ENCODE measurements at places on chromosomes 2 and 18.

- DNase-seq: no peak
Observed at GRCh38 chr2:128308284-128308731, 10.4 kb downstream of the HS6ST1 start.

- DNase-seq: no peak
Observed at GRCh38 chr2:188523919-188524318, 232.2 kb downstream of the GULP1 start.

GRCh38 chr18:31684279-31685096, at the start of gene B4GALT6:
Gene B4GALT6 (minus strand): TSS chr18:31684581. CDS start chr18:31684426, 155 bp downstream.
- no peak for DNase-seq

GRCh38 chr2:64610316-64610855, 43.3 kb downstream of the SERTAD2 start:
- no peak for DNase-seq

- DNase-seq: no peak
Observed at GRCh38 chr2:26469092-26469710, 8.7 kb downstream of the OTOF start.

- no peak for DNase-seq
Observed at GRCh38 chr2:169066897-169067296, 2.5 kb upstream of the DHRS9 start.

DNA sequence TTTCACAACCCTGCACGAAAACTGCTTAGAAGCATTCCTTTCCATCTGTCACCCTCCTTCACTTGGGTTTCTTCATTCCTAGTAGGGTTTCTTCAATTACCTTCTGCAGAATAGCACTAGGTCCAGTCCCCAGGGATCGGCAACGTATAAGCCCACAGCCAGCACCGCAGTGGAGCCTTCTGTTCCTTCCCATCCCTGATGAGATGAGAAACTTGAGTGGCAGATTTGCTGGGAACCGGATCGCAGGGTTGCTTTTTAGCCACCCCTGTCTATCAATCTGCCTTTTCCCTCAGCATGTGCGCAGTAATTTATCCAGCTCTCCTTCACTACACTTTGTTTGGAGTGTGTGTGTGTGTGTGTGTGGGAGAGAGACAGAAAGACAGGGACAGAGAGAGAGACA, 94.2 kb downstream of the CD8B2 start:
- DNase-seq: no peak

GRCh38 chr2:161147856-161148255, 12.4 kb upstream of the TANK start:
- no peak for DNase-seq

DNA sequence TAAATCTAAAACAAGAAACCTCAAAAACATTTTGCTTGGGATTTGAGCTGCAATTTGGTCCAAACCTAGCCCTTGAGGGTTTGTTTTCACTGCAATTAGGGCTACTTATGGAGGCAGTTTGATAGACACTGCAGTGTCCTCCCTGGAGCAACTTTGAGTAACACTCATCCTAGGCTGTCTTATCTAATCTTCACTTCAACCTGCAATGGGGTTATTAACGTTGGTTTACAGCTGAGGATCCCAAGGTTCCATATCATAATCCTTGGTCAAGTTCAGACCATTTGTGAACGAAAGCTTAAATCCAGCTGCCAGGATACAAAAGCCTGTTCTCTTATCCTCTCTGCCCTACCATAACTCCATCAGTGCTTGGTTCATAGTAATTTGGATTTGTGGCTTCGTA, 2.5 kb downstream of the ANXA4 start:
- no peak for DNase-seq

- no peak for DNase-seq
Observed at GRCh38 chr2:176187200-176187898, 1.1 kb upstream of the HOXD1 start.

DNA sequence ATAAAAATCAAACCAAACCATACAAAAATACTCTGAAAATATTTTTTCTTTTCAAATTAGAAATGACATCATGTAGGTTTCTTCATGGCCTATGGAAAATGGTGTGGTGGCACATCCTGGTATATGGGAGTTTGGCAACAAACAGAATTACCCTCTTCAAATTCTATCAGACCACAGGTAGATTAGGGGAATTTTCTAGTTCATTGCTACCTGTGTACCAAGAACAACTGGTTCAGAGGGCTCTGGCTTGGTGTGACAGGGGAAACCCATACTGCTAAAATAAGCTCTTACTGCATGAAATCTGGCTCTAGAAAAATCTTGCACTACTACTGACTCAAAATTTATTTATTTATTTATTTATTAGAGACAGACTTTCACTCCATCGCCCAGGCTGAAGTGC, 63.4 kb upstream of the PELI1 start:
- no peak for DNase-seq

DNA sequence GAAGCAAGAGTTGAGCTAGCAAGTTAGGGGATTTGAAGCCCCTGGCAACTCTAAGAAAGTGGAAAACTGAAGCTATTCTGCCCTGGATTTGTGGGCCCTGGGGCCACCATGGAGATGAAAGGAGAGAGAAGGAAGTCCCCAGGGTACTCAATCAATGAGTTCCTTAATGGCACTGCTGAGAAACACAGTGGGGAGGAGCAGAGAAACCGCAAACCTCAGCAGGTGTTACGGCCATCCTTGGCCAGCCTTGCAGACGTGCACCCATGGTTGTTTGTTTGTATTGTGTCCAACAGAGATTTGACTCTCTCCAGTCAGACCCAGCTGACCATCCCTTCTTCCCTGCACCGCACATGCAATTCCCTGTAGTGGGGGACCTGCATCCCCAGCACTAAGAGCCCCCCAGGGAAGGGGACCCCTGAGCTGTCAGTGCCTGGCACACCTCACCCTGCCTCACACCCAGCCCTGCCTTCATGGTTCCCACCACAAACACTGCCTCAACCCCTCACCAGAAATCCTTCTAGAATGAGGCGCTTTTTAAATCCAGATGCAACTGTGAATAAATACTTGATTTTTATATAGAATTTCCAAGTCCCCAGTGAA, 255.3 kb downstream of the SH3BP4 start:
- no peak for DNase-seq

- peak; percentile 52 for DNase-seq
Observed at GRCh38 chr18:23970161-23971096, 44.1 kb upstream of the TTC39C start.

- no peak for DNase-seq
Observed at GRCh38 chr18:21105936-21106335, 5.7 kb downstream of the ROCK1 start.

- no peak for DNase-seq
Observed at GRCh38 chr2:202215179-202215578, 23.2 kb downstream of the SUMO1 start.

GRCh38 chr2:214169736-214170135, 241.1 kb upstream of the VWC2L start:
- no peak for DNase-seq

DNA sequence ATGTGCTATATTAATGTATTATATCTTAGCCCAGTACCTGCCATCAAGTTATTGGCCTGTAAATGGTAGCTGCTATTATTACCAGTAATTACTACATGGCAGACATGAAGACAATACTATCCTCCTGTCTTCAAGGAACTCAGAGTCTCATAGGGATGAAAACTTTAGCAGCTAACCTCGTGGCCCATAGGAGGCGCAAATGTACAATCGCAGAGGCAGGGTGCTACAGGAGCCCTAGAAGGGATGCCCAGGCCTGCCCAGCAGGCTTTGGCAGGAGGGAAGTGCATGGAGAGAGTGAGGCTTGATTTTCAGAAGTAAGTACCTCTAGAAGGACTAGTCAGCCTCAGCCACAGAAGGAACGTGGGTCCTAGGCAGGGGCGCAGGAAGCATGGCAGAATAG, 44.7 kb upstream of the KIDINS220 start:
- DNase-seq: no peak

GRCh38 chr2:148645539-148646230, 1.1 kb downstream of the EPC2 start:
- peak; percentile 45 for DNase-seq

DNA sequence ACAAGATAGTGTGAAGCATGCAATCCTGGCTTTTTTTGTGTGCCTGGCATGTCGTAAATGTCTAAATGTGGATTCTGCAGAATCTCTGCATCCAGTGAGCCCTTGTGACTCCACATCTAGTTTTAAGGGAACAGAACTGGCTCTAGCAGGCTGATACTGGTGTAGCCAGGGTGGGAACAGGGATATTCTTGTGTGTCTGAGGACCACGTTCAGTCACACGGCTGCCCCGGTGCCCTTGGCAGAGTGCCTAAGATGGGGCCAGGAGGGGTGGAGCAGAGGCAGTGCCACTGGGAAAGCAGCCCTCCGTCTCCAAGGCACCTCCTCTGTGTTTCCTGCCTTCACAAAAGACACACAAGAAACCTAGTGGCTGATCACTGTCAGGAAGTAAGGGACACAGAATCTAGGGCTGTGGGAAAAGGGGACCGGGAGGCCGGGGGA, 91.5 kb upstream of the PARD3B start:
- DNase-seq: no peak

GRCh38 chr2:166764216-166764615, 124.1 kb upstream of the XIRP2 start:
- no peak for DNase-seq

GRCh38 chr2:172484706-172485105, 57.3 kb downstream of the ITGA6 start:
- no peak for DNase-seq

GRCh38 chr18:63078471-63078870, 241.1 kb downstream of the BCL2 start:
- DNase-seq: no peak

DNA sequence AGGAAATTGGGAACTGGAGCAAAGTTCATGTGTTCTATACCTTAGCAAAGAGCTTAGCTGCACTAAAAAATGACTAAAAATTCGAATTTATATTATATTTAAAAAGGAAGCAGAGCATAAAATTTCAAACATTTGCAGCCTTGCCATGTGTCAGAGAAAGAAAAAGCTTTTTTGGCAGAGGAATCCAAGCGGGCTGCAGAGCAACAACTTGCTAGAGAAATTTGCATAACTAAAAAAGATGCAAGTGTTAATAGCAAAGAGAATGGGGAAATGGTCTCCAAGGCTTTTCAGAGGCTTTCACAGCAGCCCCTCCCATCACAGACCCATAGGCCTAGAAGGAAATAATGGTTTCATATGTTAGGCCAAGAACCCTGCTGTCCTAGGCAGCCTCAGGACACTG, 1315.9 kb downstream of the DSC3 start:
- no peak for DNase-seq

DNA sequence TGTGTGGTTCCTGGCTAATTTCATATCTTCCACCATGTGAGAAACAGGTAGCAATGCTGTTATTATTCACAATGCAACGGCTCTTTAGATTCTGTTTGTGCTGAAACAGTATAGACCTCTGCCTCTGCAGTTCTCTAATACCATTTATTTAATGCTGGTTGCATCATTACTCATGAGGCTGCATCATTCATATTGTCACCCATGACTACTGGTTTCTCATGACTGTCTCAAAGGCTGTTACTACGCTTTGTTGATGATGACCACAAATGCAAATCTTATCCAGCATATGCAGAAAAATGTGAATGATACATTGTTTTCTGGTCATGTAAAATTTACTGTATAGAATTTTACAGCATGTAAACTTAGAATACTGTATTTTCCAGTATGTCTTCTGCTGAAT, 22.5 kb downstream of the CAVIN2 start:
- DNase-seq: no peak

DNA sequence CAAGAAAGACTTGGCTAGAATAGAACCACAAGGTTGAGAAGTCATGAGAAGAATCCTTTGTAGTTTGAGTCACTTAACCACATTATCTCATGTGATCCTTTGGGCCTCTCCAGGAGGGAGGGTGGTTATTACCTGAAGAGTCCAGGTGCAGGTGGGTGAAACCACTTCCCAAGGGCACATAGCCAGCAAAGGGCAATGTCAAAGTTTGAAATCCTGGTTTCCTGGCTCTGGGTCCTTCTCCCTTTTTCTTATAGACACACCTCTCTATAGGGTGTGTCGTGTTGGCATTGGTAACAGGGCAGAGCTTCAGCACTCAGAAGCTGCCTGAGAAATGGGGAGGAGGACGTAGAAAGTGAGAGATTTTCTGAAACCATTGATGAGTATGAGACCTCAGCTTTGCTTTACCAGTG, 137.9 kb downstream of the MGAT5 start:
- DNase-seq: no peak

DNA sequence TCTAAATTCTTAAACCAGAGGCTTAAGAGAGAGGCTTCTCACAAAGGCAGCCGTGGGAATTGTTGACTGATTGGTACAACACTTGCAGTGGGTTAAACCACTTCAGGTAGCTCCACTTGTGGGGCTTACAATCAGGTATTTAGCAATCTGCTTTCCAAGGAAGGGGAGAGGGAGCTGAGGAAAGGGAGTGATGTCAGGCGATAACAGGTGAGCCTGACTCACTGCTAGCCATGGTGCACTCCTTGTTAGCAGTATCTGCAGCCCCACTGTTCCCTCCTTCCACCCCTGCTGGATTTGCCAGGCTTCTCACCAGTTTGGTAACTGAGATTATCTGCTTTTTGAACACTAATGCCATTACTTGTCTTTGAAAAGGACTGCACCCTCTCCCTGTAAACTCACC, 1056.7 kb upstream of the FANCL start:
- DNase-seq: no peak

- DNase-seq: peak; percentile 24
Observed at GRCh38 chr2:42141687-42142546, 27.2 kb upstream of the EML4 start.

DNA sequence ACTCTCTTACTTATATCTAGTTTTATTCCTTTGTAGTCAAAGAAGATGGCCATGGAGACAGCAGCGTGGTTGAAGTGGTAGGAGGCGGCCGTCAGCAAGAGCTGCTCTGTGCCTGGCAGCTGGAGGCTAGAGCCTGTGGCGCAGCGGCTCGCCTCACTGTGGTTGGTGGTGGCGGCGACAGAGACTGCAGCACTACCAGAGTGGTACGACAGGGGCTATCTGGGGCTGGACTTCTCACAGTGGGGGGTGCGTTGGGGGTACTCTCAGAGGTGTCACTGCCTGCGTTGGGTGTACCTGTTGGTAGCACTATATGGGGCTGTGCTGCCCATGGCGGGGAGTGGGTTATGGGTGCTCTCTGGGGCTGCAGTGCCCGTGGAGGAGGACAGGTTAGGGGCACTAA, 8.5 kb upstream of the ANKRD62 start:
- DNase-seq: no peak

- DNase-seq: no peak
Observed at GRCh38 chr2:14616342-14616741, 16.2 kb upstream of the LRATD1 start.

DNA sequence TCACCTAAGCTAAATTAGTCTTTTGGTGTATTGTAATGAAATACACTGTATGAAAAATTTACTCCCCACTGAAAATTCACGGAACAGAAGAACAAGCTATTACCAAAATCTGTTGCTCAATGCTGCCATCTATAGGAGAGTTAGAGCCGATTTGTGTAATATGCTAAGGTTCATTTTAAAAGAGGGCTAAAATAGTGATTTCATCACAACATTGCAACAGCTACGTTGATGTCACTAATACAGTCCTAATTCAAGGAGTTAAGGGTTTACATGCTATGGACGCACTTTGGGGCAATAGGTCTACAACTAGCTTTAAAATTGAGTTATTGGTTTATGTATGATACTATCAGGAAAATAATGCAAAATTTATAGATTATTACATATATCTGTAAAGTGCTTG, 3.0 kb upstream of the IRS1 start:
- DNase-seq: no peak

- no peak for DNase-seq
Observed at GRCh38 chr2:216792222-216793021, 67.4 kb downstream of the TNP1 start.

GRCh38 chr18:35971661-35972196, 750 bp upstream of the RMP24 start:
- no peak for DNase-seq

GRCh38 chr2:20423847-20424246, 23.0 kb upstream of the RHOB start:
- no peak for DNase-seq

- no peak for DNase-seq
Observed at GRCh38 chr2:143397884-143398614, 268.8 kb downstream of the ARHGAP15 start.
